ENCODE measurements at places on chromosomes 6 and 20.

DNA sequence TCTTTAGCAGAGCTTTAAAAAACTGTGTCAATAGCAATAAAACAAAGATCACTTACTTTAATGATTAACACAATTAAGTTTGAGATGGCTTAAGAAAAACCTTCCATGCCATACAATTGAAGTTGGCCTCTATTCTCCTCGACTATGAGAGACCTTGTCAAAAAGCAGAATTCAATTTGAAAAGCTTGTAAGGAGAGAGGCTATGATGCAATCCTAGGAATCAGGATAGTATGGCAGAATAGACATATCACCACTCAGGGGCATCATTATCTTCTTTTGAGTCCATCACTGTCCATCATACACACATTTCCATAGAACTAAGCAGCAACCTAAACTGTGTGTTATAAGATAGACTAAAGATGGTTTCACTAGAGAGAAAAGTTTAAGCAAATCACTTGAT is 17.2 kb downstream of the TBC1D7 start:
- DNase-seq: no peak

DNA sequence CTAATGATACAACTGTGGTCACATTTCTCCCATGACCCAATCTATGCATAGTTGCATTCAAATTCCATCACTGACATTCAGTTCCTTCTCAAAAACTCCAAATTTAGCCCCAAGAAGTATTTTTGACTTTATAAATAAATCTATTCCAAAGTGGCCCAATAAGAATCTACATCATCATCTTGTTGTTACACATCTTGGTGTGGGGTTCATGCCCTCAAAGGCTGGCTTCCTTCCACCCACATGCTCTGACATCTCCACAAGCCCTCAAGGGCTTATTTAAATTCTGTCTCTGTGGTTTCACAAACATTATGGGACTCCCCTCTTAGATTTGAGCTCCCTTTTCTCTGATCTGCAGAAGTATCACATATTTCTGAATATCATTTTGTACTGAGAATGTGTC is 585.3 kb upstream of the BTBD3 start:
- DNase-seq: no peak

- no peak for DNase-seq
These were observed 111.2 kb upstream of the PTPN1 start for GRCh38 chr20:50398821-50399554.

DNA sequence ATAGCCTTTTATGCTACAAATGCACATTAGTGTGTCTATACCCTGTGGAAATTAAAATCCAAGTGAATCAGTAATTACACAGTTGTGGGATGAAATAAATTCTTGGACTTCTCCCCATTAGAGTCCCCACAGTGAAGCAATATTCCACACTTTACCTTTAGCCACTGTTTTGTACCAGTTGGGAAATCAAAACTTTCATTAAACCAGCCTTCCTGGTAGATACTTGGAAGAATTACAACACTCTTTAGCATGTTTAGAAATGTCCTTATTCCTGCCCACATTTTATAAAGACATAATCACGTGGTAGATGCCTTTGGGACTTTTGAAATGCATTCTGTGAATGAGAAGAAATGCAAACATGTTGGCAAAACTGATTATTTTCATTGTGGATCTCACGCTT is 49.0 kb upstream of the ANKEF1 start:
- DNase-seq: no peak

- no peak for DNase-seq
These were observed 60.1 kb upstream of the PLEKHG1 start for GRCh38 chr6:150539568-150539967.

- DNase-seq: no peak
These were observed 30.0 kb downstream of the KCNG1 start for GRCh38 chr20:50992733-50993457.
